ENCODE measurements at places on chromosomes 6 and 20.

- DNase-seq = no peak
Measured at GRCh38 chr20:36717021-36717420, 28.9 kb downstream of the NDRG3 start.

DNA sequence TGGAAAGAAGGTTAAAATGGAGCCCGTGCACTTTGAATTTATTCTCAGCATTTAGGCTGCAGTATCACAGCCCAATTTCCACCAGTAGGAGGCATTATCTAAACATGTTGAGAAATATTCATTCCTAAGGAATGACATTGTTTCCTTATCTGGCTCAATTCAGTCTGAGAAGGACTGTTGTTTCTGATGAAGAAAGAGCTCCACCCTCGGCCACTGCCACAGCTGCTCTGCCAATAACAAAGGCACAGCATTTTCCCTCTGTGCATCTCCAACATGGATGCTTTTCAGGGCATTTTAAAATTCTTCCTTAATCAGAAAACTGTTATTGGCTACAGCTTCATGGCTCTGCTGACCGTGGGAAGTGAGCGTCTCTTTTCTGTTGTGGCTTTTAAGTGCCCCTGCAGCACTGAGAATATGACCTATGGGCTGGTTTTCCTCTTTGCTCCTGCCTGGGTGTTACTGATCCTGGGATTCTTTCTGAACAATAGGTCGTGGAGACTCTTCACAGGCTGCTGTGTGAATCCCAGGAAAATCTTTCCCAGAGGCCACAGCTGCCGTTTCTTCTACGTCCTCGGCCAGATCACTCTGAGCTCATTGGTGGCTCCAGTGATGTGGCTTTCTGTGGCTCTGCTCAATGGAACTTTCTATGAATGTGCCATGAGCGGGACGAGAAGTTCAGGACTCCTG is at the start of gene CALHM5:
Gene CALHM5, plus strand, starts transcription at position 216 of the 687 bp plus-strand sequence. Its CDS starts 58 bp downstream, at position 274.
- no peak for DNase-seq

- no peak for DNase-seq
Measured at GRCh38 chr6:107817784-107818183, 6.3 kb downstream of the SCML4 start.

DNA sequence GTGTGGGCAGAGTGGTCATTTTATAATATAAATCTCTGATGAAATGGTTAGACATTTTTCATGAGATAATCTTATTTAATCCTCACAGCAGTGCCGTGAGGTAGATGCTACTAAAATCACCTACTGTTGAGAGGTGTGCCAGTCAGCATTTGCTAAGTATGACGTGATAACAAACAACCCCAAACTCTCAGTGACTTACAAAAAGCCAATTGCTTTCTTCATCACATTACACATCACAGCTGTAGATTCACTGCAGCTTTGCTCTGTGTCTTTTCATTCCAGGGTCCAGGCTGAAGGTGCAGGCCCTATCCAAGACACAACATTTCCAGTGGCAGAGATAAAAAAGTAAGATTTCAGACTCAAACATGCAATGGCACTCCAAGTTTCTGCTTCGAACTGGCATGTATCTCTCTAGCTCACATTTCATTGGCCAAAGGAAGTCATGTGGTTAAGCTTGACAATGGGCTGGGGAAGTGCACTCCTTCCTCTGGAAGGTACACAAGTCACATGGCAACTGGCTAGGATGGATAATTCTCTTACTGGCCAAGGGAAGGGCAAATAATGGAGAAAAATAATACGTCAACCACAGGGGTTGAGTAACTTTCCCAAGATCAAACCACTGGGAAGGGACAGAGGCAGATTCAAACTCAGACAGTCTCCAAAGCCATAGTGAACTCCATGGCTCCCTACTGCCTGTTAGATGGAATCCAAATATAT is 69.5 kb upstream of the EPB41L1 start:
- no peak for DNase-seq

DNA sequence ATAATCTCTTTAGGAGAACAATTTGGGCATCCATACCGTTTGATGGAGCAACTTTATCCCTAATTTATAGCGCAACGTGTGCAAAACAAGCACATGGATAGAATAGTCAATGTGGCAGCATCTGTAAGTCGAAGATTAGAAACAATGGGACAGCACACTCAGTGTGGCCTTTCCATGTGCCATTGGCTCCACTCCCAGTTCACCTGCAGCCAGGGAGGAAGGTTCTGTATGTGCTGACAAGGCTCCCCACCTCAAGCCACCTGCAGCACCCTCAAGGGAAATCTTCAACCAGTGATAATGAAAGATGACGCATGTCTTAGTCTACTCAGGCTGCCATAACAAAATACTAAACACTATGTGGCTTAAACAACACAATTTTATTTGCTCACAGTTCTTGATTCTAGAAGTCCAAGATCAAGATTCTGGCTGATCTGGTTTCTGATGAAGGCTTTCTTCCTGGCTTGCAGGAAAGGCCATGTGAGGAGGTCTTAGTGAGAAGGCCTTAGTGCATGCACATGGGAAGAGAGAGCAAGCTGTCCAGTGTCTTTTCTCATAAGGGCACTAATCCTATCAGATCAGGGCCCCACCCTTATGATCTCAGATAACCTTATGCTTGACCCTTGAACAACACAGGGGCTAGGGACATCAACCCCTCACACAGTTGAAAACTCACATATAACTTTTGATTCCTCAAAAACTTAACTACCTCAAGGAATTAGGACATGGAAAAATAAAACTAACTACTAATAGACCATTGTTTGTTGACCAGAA is 34.9 kb upstream of the SHLD1 start:
- no peak for DNase-seq

DNA sequence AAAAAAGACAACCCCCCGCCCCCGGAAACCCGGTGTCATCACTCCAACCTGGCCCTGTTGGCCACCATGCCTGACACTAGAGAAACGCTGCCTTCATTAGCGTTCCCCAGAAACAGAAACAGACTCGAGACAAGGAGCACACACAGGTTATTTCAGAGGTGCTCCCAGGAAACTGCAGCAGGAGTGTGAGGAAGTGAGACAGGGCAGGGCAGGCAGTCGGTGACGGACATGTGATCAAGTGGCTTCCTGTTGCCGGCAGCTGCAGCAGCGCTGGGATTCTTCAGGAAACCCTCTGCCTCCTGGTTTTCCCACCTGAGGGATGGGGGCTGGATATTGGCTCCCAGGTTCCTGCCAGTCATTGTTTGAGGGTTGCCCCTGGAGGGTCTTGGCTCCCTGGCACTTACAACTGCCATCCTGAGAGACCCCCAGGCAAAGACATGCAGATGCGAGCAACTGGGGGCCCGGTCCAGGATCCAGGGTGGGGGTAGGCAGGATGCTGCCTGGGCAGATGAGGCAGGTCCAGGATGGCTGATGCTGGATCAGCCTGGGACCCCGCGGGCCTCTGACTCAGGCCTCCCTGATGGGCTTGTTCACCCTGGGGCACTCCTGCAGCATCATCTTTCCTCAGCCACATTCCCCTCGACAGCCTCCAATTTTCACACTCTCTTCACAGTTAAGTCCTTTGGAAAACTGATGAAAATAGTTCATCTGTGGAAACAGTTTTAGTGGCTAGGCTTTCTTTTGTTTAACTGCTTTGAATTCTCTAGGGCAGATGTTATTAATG is 150.7 kb upstream of the SYNDIG1 start:
- DNase-seq = no peak
